ENCODE measurements at places on chromosomes 1 and 21.

- DNase-seq = peak; percentile 2
Measured at GRCh38 chr1:209080170-209080781, 503.2 kb upstream of the CAMK1G start.

DNA sequence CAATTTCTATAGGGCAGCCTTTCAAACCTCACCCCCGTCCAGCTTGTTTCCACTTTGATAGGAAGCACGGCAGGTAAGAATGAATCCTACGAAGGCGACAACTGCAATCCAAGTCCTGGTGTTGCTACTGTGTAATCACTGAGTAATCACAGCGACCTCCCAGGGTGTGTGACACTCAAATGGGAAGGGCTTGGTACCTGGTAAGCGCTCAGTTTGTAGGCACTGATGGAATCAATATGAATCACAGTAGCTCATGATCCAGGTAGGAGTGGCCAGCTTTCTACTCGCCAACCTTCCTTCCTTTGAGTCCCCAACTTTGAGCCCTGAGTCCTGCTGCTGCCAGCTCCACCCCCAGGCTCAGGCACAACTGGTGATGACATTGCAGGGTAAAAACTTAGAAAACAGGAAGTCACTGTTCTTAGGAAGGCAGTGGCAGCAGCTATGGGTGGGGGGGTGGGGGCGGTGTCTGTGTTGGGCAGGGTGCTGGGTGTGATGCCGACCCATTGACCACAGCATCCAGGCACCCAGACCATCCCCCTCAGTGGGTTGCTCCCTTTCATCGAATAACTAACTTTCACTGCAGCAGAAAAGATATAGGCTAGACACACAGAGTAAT, 70.7 kb downstream of the CD247 start:
- DNase-seq = no peak

DNA sequence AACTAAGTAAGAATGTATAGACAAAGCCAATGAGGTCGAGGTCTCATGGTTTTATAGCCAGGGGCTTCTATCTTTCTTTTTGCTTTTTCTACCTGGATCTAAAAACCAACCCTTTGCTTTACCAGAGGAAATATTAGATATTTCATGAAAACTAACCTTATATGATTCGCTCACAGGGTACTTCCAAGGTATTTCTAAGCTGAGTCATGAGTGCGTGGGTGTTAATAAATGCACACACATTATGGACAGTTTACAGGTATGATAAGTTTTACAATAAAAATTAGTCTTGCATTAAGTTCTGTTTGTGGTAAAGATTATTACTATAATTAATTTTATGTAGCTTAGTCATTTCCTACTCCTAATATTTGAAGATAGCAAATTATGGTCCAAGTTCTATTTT, 217.2 kb downstream of the CHRM3 start:
- DNase-seq = no peak

- no peak for DNase-seq
Measured at GRCh38 chr1:154453161-154453560, 48.0 kb downstream of the IL6R start.

DNA sequence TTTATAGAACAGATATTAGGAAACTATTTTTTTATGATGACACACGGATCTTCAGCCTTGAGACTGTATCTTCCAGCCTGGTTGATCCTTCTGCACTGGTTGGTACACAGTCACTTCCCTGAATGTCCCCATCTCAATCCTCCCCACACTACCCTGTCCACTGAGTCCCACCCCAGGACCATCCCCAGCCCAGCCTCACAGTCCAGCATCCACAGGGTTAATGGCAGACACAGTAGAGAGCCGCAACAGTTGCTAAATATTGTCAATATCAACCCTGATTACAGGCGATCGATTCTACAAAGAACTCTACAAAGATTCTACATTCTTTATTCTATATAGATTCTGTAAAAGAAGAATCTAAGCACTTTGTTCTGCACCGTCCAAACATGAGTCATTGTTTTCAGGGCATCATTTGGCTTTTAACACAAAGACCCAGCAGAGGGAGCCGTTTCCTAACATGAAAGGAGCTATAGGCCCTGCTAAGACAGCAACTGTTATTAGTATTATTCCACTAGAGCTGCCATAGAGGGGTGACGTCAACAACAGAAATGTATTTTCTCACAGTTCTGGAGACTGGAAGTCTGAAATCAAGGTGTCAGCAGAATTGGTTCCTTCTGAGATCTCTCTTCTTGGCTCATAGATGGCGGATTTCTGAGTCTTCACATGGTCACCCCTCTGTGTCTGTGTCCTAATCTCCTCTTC, 30.1 kb upstream of the IFNAR2 start:
- peak; percentile 97 for DNase-seq

- no peak for DNase-seq
Measured at GRCh38 chr1:54754486-54755285, 9.6 kb downstream of the PARS2 start.

GRCh38 chr1:89706700-89707012, 73.7 kb downstream of the LRRC8C start:
- DNase-seq = no peak

GRCh38 chr21:17250778-17251241, 262.0 kb upstream of the CXADR start:
- DNase-seq = peak; percentile 43

Measured in choroid plexus epithelial cell (primary cell).